Large intestine (tissue), 12 donors: ENCODE measurements at places on chromosomes 1 and 21. TPM values are rescaled to one million over a fixed set of nuclear protein-coding genes. Genes with fewer than 3 reads are reported as not detected.

DNA sequence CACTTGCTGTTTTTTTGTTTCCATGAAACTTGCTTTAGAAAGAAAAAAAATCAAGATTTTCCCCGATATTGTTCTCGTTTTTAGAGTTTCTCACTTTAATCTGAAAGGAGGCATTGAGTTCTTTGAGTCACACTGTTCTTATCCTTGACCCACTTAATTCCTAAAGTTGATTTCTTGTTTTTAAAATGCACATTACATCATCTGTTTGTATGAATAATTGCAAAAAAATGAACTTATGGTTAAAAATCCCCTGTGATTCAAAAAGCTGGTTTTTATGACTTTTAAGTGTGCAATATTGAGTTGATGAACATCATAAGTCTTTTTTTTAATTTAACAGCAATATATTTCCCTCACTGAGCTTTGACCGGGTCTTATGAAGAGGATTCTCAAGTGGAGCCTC lies 131.6 kb downstream of the SNX7 start:
- no peak overlapping the region for H3K4me3 ChIP-seq
- no peak overlapping the region for H3K27ac ChIP-seq
- no peaks in the 10 kb centered on the region for H3K36me3 ChIP-seq
- DNase-seq = no peak

GRCh38 chr1:60668585-60668984 lies 413.8 kb upstream of the NFIA start:
- no peak overlapping the region for H3K4me3 ChIP-seq
- DNase-seq = no peak
- H3K4me1 ChIP-seq = no peaks in the 10 kb centered on the region
- H3K27ac ChIP-seq = no peak overlapping the region

- no peak overlapping the region for H3K27ac ChIP-seq
- peaks cover 2% of the 10 kb centered on the region for H3K36me3 ChIP-seq
- no peaks in the 10 kb centered on the region for H3K27me3 ChIP-seq
These were observed 50.2 kb downstream of the RABGAP1L start for GRCh38 chr1:174209347-174210187.

GRCh38 chr1:233081735-233082134 lies 131.3 kb downstream of the NTPCR start:
- no peak for DNase-seq
- H3K27ac ChIP-seq = no peak overlapping the region
- no peaks in the 10 kb centered on the region for H3K36me3 ChIP-seq
- H3K4me1 ChIP-seq = no peaks in the 10 kb centered on the region

GRCh38 chr21:18369115-18369514 lies 34.5 kb downstream of the TMPRSS15 start:
- H3K4me3 ChIP-seq = no peak overlapping the region
- H3K36me3 ChIP-seq = no peaks in the 10 kb centered on the region
- H3K27ac ChIP-seq = no peak overlapping the region
- no peaks in the 10 kb centered on the region for H3K27me3 ChIP-seq
- no peak for DNase-seq

DNA sequence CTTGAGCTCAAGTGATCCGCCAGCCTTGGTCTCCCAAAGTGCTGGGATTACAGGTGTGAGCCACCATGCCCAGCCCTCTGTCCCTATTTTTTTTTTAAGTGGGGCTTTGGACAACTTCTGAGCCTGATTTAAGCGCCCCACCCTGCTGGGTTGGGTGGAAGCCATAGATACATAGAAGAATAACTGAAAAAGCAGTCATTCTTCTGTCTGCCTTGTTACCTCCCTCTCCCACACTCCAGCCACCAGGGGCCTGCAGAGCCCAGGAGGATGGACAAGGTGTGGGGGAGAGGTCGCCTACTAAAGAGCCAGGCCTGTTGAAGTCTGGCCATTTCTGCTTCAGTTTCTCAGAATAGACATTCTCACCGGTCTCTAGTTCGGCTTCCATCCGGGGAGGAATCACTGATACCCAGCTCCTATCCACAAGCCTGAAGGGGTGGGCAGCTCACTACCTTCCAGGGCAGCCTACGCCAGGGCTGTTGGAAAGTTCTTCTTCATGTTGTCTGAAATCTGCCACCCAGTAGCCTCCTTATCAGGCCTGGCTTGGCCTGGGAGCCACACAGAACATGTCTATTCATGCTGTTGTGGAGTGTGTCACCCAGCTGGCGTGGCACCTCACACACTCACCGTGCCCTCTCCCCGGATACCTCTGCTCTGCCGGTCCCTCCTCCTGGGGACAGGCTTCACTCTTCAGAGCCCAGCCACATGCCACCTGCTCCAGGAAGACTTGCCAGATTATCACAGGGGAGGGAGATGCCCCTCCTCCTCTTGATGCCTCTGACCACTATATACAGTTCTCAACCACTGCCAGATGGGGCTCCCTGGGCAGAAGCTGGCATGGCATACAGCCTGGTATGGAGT lies 27.7 kb downstream of the KNCN start:
- H3K27me3 ChIP-seq = peaks cover 72% of the 10 kb centered on the region
- DNase-seq = no peak
- no peak overlapping the region for H3K27ac ChIP-seq
- H3K4me1 ChIP-seq = peaks cover 12% of the 10 kb centered on the region

GRCh38 chr1:172915271-172915670 lies 135.5 kb downstream of the TNFSF18 start:
- H3K27me3 ChIP-seq = no peaks in the 10 kb centered on the region
- H3K4me1 ChIP-seq = no peaks in the 10 kb centered on the region
- H3K27ac ChIP-seq = no peak overlapping the region
- H3K36me3 ChIP-seq = no peaks in the 10 kb centered on the region
- no peak overlapping the region for H3K4me3 ChIP-seq

GRCh38 chr1:207459008-207459407 lies 4.9 kb downstream of the CR2 start:
- H3K4me1 ChIP-seq = peaks cover 6% of the 10 kb centered on the region
- H3K4me3 ChIP-seq = no peak overlapping the region
- H3K27me3 ChIP-seq = peaks cover 34% of the 10 kb centered on the region
- no peak overlapping the region for H3K27ac ChIP-seq

DNA sequence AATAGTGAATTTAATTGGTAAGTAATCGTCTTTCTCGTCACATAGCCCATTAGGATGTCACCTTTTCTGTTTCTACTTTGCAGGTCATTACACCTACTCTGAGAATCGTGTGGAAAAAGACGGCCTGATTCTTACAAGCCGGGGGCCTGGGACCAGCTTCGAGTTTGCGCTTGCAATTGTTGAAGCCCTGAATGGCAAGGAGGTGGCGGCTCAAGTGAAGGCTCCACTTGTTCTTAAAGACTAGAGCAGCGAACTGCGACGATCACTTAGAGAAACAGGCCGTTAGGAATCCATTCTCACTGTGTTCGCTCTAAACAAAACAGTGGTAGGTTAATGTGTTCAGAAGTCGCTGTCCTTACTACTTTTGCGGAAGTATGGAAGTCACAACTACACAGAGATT lies 23.3 kb downstream of the PARK7 start:
- H3K27me3 ChIP-seq = no peaks in the 10 kb centered on the region
- H3K36me3 ChIP-seq = peaks cover 60% of the 10 kb centered on the region
- H3K27ac ChIP-seq = no peak overlapping the region
- H3K4me1 ChIP-seq = peaks cover 2% of the 10 kb centered on the region
- H3K4me3 ChIP-seq = no peak overlapping the region

- no peak for DNase-seq
- H3K4me3 ChIP-seq = no peak overlapping the region
- no peaks in the 10 kb centered on the region for H3K36me3 ChIP-seq
- H3K27ac ChIP-seq = no peak overlapping the region
- no peaks in the 10 kb centered on the region for H3K27me3 ChIP-seq
- H3K4me1 ChIP-seq = peaks cover 18% of the 10 kb centered on the region
These were observed 40.7 kb downstream of the SLC30A1 start for GRCh38 chr1:211538287-211538686.

DNA sequence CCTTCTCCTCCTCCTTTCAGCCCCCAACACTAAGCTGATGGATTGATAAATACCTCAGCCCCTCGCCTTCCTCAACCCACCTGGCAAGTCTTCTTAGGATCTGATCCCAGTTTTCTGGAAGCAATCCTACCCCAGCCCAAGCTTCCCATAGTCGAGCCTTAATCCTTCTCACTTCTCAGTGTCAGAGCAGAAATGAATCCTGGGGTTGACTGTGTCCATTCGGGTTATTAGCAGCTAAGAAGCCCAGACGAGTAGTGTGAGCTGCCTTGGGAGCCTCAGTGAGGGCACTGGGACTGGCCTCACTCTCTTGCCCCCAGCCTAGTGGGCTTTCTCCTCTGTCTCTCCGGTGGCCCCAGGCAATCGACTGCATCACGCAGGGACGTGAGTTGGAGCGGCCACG lies 12.4 kb upstream of the PEAR1 start:
- H3K4me1 ChIP-seq = no peaks in the 10 kb centered on the region
- peaks cover 73% of the 10 kb centered on the region for H3K27me3 ChIP-seq
- no peak overlapping the region for H3K4me3 ChIP-seq
- no peaks in the 10 kb centered on the region for H3K36me3 ChIP-seq
- H3K27ac ChIP-seq = no peak overlapping the region
- no peak for DNase-seq

DNA sequence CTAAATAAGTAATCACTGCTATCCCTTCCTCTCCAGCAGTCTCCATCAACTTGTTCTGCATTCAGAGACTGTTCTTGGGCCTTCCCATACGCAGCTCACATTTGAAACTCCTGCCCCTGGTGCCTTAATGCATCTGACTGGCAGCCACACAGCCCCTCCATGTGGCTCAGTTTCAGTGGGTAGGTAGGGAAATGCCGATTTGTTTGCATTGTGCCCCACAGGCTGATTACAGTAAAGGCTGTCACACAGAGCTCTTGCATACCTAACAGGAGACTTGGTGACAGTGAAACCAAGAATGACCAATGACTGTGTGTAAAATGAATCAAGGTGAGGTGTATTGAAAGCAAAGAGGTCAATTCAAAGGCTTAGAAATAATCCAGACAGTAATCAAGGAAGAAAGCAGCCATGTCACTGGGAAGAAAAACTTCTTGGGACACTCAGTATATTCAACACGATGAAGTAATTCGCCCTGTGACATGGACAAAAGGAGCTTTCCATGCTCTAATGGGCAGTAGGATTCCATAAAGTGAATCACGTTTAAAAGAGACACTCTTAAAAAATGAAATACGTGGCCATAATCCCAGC lies 12.7 kb upstream of the B3GALNT2 start:
- no peaks in the 10 kb centered on the region for H3K36me3 ChIP-seq
- no peaks in the 10 kb centered on the region for H3K27me3 ChIP-seq
- H3K4me3 ChIP-seq = no peak overlapping the region
- no peak for DNase-seq
- no peaks in the 10 kb centered on the region for H3K4me1 ChIP-seq

Gene RNF223
- 0.06 TPM for polyA plus RNA-seq

Gene CCDC17
- 0.88 TPM for polyA plus RNA-seq

Gene SEMA6C
- 23.4 TPM for polyA plus RNA-seq

Gene RNF2
- polyA plus RNA-seq = 22.3 TPM

Gene KRTAP7-1
- polyA plus RNA-seq = not detected

Gene RGL1
- polyA plus RNA-seq = 45.2 TPM
